Glutamatergic neuron (in vitro differentiated cells): ENCODE measurements at places on chromosomes 16 and 17. TPM values are rescaled to one million over a fixed set of nuclear protein-coding genes. Genes with fewer than 3 reads are reported as not detected.
A peak's percentile ranks its signal among the peaks of the same experiment; 100 is the strongest.

DNA sequence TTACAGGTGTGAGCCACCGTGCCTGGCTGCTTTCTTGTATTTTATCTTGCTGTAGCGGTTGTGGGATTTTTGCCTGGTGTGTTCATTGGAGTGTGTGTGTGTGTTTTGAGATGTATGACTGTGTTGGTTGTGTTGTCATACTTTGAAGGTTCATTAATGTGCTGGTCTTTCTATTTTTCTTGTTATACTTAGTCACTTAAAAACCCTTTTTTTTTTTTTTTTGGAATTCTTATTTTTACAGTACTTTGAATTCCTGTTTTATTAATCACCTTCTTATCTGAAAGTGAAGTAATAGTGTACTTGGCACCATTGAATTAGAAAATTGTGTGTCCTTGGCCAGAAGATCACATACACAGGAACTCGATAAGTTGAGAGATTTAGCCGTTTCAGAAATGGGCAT is 30.2 kb downstream of the TENT4B start:
- no peak for DNase-seq

The NOTUM gene
- 39.8 TPM for total RNA-seq

DNA sequence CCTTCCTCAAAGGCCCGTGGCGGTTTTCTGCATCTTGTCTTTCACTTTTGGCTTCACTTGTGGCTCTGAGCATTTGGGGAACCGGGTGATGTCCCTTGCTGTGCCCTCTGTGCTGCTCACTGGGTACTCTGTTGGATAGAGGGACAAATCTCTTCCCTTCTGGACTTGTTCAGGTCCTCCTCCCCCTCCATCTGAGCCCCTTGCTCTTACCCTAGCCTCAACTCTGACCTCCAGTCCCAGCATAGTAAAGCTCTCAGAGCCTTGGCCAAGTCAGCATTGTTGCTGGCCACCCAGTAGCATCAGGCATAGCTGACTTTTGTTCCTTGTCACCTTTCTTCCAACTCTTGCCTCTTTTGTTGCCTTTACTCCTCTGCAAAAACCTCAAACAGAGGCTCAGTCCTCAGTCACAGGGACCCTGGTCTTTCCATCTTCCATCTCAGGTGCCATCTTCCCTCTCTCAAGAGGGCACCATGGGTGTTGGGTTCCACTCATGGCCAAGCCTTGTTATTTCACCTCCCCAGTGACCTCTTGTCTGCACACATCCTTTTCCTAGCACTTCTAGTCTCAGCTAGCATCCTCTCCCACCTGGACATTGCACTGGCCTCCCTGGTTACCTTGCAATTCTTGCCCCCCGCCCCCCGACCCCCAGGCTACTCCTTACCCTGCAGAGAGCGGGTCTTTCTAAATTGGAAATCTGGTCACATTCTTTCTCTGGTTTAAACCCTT is 393 bp upstream of the PSMB10 start:
- no peak for DNase-seq

DNA sequence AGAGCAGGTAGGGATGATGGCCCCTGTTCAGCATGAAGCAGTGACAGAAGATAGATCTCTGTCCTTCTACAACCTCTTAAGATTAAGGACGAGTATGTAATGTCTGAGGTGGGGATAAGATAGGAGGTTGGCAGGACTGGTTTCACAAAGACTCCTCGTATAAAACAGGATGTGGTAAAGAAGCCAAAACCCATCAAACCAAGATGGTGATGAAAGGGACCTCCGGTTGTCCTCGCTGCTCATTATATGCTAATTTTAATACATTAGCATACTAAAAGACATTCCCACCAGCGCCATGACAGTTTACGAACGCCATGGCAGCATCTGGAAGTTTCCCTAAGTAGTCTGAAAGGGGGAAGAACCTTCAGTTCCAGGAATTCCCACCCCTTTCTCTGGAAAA is 27.3 kb downstream of the MIS12 start:
- no peak for DNase-seq

The ARHGAP23 gene
- 23.6 TPM for total RNA-seq

DNA sequence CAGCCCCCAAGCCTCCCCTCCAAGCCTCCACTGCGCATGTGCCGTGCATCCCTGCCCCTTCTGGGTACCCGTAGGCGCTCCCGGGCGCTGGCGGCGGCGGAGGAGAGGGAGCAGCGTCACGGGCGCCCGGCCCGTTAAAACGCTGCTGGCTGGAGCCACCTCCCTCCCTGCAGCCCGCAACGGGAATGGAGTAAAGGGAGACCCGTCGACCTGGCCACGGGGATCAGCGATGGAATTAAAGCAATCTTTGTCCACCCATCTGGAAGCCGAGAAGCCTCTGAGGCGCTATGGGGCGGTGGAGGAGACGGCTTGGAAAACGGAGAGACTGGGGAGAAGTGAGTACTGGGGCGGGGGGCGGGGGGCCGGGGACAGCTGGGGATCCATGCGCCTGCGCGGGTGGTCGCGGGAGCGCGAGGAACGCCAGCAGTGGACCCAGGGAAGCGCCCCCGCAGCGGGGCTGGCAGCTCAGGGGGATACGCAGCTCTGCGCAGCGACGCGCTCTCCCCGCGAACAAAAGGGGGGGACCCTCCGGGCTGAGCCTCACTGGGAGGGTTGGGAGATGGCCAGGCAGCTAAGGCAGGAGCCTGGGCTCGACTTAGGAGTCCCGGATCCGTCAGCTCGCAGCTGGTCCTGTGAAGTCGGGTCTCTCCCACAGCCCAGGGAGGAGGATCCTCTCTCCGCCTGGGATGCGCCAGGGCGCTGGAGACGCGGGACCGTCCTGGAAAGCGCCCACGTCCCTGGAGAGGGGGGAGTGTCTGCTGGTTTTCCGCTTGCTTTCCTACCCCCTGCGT is at the start of gene BMERB1:
BMERB1 (plus strand) TSS at position 164 of the 791 bp plus-strand sequence; CDS start at position 230, 66 bp downstream.
- peak; percentile 94 for DNase-seq

DNA sequence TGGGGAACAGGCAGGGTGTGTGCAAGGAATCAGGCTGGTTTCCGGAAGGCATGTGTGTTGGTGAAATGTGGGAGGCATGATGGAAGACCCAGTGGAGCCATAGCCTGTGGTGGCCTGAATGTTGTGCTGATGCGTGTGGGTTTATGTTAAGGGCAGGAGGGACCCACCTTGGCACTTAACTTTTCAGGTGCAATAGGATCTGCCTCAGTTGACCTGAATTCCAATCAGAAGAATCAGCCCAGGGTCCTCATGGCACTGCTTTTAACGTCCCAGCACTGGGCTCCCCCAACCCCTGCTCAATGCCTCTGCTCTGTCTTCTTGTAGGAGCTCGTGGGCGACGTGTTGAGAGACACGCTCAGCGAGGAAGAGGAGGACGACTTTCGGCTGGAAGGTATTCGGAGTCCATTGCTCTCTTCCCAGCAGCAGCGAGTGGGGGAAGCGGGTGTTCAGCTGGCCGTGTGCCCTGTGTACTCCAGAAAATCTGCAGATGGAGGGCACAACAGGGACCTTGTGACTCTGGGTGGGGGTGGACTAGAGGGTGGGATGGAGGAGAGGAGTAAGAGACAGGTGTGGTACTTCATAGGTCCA is 59.9 kb downstream of the NKD1 start:
- DNase-seq: no peak

GRCh38 chr17:68884888-68885287 is 70.3 kb downstream of the ABCA8 start:
- DNase-seq: no peak

The KRT33A gene
- total RNA-seq: not detected

DNA sequence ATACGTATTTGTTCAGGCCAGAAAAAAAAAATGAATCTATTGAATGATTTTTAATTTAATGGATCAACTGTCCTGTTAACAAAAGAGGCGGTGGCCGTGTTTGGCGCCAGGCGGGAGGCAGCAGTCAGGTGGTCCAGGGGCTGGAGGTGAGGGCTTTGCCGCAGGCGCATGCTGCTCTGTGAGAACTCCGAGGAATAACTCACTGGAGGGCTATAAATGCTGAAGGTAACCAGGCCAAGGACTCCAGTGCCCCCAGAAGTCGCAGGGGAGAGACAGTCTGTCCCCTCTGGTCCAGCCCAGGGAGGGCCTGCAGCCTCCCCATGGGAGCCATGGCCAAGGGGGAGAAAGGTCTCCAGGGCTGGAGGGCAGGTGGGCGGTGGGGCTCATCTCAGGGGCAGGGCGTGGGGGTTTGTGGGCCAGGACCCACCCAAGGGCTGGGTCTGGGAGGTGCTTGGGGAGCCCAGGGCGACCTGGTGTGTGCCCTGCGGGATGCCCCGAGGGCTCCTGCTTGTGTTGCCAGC is 7.1 kb upstream of the BAHCC1 start:
- DNase-seq: no peak

- no peak for DNase-seq
Observed at GRCh38 chr17:61508912-61509311, 56.7 kb downstream of the TBX4 start.

GRCh38 chr17:42980274-42980765 is at the start of gene RUNDC1:
Gene RUNDC1, plus strand, starts transcription at chr17:42980565. Its CDS starts 12 bp downstream, at chr17:42980577.
- DNase-seq: peak; percentile 96

DNA sequence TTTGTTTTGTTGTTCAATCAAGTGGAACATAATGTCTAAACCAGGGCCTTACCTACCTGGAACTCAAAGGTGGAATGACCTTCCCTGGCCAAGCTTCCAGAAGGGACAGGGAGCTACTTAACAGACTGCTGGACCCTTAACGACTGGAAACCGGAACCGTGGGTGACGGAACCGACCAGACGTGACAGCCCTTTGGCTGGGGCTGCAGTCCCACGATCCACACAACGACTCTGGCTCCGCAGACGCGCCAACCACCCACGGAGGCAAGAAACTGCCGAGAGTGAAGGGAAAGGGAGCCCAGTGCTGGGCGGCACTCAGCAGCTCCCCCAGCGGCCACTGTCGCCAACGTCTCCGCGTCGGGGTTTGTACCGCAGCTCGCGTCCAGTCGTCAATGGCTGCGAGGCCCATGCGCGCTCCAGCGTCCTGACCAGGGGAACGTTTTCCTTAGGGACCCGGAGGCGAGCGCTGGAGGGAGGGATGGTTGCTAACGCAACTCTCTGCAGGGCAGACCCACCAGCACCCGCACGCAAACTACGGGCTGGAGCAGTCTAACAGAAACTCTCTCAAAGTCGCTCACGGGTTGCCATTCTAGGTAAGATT is 5.5 kb upstream of the KIF22 start:
- DNase-seq: peak; percentile 87

The CMTM2 gene
- not detected for total RNA-seq

DNA sequence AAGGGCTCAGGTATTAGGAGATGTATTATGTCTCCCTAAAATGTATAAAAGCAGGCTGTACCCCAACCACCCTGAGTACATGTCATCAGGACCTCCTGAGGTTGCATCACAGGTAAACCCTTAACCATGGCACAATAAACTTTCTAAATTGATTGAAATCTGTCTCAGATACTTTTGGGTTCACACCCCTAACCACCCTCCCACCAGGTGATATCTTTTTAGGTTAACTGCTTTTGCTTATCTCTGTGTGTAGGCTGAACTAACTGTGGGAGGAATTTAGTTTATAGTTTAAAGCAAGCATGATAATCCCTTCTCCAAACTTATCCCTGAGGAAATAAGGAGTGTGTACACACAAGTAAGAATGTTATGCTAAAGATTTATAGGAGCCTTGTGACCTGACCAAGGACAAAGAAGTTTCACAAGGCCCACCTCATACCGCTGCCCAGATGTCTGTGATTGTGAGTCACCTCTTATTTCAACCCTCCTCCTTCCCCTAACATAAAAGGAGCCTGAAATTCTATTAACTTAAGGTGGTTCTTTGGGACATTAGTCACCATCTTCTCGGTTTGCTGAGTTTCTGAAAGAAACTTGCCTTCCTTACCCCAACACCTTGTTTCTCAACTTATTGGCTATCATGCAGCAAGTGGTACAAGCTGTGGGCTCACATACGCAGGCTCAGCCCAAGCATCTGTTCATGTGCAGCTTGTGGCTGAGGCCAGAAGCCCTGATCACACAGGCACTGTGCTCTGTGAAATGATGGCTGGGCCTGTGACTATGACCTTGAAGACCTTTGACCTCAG is 11.3 kb downstream of the PRSS22 start:
- DNase-seq: no peak

GRCh38 chr17:12815642-12816141 is 26.4 kb downstream of the ARHGAP44 start:
- no peak for DNase-seq

DNA sequence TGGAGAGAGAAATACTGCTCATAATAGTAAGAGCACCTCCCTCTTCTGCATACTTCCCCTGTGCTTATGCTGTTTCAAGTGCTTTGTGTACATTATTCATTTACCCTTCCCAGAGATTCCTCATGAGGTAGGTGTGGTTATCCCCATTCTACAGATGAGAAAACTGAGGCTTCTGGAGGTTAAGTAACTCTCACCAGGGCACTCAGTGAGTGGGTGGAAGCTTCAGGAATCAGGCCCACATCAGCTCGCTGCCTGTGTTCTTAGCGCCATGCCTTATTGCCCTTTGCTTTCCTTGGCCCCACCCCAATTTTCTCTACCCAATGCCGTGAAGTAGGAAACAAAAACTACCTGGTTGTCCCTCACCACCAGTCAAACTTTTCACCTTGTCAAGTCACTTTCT is 18.1 kb upstream of the ITGB3 start:
- no peak for DNase-seq

DNA sequence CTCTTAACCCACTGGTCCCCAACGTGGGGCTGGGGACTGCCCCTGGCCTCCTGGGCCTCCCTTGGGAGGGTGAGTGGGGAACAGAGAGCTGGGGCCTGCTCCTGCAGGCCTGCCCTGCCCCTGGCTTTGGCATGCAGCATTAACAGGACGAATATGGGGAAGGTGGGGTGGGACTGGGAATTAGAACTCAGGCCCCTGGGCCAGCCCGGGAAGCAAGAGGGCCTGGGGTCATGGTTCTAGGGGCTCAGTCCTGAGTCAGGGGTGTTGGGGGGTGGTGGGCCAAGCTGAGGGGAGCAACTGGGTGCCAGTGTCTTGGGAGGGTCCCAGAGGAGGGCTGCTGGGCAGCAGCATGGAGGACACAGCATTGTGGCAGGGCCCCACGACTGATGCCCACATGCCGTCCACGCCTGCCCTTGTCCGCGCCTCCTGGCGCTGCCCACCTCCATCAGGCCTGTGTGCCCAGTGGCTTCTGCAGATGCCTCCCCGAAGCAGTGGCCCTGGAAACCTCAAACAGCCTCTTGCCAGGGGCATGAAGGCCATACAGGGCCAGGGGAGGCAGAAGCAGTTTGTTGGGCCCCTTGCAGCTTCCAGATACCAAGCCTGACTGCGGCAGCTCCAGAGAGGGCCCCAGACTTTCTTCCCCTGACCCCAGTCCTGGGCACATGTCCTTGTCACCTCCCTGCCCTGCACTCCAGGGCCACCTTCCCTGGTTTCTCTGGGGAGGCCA is 4.8 kb downstream of the MAP2K3 start:
- DNase-seq: no peak

DNA sequence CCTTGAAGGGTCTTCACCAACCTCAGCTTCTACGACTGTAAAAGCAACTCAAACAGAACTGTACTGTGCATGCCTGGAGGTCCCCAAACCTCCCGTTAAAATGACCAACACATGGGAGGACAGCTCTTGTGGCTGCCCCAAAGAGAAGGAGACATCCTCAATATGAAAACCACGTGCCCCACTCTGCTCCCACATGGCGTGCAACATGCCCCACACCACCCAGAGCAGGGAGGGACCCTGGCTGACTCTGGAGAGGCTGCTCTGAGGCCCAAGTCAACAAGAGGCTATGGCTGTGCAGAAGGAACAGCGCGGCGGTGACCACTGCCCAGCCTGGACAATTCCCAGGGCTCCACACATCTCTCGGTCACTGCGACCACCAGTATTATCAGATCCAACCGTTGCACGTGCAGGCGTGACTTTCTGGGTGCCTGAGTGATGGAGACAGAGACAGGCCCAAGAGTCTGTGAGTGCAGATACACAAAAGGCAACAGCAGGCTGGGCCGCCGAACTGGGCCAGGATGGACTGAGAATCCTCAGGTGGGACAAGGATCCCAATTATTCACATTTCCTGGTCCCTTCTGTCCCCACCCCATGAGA is 1.4 kb downstream of the PLD6 start:
- no peak for DNase-seq
